Neuronal stem cell (in vitro differentiated cells): ENCODE measurements at places on chromosomes 2 and 18.
A peak's percentile ranks its signal among the peaks of the same experiment; 100 is the strongest.

GRCh38 chr2:56522605-56523089 is 338.9 kb downstream of the CCDC85A start:
- no peak for DNase-seq

DNA sequence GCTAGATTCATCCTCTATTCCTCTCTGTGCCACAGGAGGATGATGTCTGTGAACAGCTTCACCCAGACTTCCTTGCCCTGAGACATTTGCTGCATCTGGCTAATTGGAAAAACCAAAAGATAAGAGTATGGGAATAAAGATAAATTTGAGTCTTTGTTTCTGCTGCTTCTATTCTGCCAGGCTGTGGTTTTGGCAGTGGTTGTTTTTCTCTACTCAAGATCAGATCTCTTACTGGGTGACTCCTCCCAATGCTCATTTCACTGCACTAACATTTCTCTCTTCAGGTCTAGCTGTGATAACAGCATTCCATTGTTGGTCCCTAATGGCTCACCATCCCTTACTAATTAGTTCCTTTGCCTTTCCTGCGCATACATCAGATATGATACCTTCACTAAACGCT is 89.5 kb downstream of the CALCRL start:
- DNase-seq = no peak

DNA sequence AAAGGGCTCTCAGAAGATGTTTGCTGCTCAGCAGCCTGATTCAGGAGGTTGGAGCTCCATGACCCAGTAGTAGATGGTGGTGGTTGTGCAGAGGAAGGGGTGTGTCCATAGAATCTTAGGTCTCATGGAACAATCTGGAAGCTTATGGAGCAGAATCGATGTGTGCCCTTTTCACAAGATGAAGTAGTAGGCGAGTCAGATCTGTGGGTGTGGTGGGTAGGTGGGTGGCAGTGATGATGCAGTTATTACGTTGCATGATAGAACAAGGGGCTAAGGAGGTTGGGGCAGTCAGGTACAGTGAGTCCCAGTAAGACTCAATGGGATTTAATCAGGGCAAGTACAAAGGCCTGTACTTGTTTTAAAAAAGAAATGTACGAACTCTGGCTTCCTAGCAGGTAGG is 9.1 kb downstream of the TET3 start:
- no peak for DNase-seq

- DNase-seq = no peak
Measured at GRCh38 chr2:101501443-101501842, 26.5 kb upstream of the RFX8 start.

- no peak for DNase-seq
Measured at GRCh38 chr2:157470321-157470720, 26.4 kb upstream of the CYTIP start.

DNA sequence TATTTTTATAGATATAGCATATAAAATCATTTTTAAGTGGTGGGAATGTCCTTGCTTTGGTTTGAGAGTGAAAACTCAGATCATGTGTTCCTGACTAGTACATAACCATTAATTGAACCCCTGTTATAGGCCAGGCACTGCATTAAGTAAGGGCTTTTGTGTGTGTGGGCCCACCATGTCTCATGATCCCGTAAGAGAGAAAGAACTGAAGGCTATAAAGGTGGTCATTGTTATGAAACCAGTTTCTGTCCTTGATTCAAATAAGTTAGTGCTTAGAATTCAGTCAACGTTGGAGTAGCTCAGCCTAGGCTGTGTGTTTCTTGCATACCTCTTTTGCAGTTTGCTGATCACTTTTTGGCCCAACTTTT is 91.5 kb downstream of the LIMS1 start:
- DNase-seq = no peak

DNA sequence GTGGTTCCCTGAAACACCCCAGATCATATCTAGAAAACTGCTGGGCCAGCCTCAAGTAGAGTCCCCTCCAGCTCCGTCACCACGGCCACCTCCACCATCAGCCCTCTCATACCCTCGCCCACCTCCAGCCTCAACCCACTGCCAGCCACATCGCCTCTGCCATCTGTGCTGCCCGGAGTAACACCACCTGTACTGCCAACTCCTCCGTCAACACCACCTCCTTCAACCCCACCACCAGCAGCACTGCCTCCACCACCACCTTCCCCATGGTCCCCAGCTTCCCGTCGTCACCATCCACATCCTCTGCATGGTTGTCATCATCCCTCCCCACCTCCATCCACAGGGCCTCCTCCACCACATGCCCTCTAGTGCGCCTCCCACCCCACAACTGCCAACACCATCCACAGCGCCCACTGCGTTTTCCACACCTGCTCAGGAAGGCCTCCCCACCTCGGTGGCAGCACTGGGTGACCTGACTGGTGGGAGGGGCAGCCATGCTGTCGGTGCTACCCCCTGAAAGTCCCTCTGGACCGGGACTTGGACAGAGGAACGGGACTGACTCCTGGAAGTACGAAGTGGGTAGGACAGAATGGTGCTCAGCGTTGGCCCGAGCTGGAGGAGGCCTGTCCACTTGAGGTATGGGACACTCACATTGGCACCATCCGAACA is 1.6 kb downstream of the SNED1 start:
- no peak for DNase-seq

GRCh38 chr2:2870106-2870505 is 507.5 kb downstream of the EIPR1 start:
- no peak for DNase-seq

DNA sequence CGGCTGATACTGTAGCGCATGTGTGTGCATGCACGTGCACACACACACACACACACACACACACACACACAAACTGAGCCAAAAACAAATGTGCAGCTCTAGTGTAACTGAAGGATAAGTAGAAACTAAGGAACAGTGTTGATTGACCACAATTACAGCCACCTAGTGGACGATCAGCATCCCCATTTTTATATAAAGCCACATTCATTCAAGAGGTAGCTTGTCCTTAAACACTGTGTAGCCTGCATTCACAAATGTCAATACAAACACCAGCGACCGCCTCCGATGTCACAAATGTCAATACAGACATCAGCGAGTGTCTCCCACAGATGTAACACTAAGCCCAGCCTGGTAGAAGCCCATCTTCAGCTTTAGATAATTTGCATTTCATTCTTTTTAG is 167.4 kb downstream of the PTGR3 start:
- DNase-seq = no peak

DNA sequence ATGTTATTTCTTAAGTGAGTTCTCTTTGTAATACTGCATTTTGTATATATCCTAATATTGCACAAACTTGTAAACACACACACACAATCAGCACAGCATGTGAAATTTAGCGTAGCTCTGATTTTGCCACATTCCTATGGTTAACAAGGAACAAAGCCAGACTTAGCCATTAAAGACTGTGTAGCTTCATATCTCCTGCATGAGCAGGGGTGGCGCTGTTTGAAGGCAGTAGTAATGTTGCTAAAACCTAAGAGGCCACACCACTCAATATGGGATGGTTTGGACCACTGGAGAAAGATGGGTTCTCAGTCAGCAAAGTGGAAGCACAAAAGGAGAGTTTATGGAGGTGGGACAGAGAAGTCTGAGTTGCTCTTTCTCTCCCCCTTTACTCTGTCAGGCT is 61.1 kb upstream of the RND3 start:
- no peak for DNase-seq

DNA sequence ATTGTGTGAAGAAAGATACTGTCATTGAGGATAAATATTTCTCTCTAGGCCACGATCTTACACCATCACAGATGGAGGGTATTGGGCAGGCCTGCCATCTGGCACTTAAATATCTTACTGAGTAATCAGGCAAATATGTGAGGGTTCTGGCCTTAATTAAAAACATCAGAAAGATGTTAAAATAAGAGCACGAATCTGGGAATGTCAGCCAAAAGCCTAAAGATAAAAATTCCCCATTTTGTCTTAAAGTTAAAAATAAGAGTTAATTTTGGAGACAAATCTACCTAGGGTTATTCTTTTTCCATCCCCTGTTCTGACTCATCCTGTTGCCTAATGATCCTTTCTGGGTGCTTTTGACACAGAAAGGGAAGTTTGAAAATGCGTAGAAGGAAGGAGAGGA is 121.0 kb downstream of the SUCLG1 start:
- no peak for DNase-seq

DNA sequence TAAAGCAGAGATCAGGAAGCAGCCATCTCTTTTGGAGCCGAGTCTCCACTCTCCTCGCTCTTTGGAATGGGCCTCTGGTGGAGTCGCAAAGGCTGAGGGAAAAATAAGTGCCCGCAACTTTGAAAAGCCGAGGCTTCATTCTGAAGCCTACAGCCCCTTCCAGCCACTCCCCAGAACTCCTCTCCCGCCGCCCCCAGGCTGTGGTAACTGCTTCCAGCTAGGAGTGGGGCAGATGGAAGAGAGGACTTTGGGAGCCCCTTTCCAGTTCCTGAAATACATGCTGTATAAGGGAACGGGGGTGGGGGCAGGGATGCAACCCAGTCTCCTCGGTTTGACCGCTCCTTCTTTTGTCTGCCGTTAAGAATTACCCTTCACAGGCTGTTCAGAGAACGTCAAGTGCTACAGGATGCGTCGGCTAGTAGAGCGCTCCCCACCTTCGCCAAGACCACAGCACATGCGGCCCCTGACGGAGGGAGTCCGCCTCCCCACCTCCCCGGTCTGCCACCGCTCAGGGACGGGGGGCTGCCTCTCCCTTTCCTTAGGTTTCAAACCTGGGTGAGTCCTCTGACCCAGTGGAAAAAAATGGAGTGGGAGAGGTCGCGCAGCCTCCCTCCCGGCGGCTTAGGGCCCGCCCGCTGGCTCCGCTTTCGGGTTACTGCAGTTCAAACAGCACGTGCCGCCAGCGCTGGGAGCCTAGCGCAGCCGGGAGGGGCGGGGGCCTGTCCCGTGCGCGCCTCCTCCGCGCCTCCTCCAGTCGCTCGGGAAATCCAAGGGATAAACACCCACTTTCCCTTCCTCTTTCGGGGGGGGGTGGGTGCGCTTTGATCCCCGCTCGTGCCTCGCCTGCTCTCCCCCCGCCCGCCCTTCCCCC is 4.9 kb downstream of the CYP26B1 start:
- DNase-seq = peak; percentile 50

DNA sequence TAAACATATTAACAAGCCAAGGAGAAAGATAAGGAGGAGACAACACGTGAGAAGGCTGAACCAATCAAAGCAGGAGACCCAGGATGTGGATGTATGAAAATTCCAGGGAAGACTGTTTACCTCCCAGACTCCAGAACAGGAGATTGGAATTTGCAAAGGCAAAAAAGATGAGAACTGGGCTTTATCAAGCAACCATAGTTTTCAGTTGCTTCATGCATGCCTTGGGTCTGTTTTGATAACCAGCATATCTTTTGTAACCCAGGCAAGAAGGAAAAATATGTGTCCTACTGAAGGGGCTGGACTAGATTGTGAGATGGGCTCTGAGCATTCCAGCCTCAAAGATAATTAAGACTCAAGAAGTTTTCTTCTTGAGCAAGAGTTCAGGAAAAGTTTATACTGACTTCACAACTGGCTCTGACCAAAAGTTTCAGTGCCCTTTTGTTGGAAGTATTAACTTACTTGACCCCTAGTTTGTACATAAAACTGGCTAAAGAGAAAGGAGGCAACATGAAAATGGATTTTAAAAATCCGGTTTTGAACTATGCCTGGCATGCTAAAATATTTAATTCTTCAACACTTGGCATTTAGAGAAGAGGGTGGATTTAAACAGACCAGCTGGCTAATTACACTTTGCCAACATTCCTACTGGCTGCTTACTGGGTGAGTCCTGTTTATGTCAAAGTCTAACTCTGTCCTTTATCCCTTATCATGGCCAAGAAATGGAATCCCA is 79.3 kb upstream of the CD28 start:
- no peak for DNase-seq

DNA sequence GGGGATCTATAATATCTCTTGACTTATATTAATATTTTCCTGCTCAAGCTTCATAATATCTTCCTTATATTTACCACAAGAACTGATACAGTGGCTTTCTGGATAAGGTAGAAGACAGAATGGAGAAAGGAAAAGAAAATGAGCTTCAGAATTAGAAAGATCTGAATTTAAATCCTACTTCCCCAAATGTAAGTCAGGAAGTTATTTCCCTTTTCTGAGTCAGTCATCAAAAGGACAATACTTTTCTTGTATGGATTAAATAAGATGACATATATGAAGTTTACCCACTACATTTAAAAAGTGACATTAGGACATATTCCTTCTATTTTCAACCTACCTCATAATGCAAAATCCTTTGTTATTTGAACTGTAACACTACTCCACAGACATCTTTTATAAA is 19.0 kb downstream of the KRCC1 start:
- no peak for DNase-seq

GRCh38 chr2:204885747-204886146 is 340.5 kb downstream of the PARD3B start:
- DNase-seq = no peak

GRCh38 chr2:130837175-130837810 is 579 bp downstream of the ARHGEF4 start:
- DNase-seq = no peak

DNA sequence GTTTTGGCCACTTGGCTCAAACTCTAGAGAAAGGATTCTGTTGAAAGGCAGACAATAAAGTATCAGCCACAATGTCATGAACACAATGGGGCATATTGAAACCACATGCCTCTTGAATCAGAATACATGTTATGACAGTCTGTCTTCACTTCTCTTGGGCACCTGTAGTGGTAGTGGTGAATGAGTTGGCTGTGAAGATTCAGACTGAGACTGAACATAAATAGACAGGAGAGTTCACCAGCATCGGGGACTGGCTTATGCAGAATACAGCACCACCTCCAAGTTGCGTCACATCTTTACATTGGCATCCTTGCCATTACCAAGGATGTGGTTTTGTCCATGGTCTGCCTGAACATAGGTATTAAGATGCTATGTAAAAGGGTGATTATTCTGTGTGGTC is 336.8 kb downstream of the MYCN start:
- no peak for DNase-seq

- DNase-seq = no peak
Measured at GRCh38 chr2:101971836-101972235, 19.9 kb upstream of the IL1R2 start.

- DNase-seq = peak; percentile 20
Measured at GRCh38 chr18:76212960-76213359, 282.1 kb downstream of the ZNF516 start.

GRCh38 chr2:183606022-183606717 is 481.9 kb downstream of the NUP35 start:
- no peak for DNase-seq

- DNase-seq = no peak
Measured at GRCh38 chr2:191526091-191526490, 151.8 kb upstream of the NABP1 start.

GRCh38 chr2:162972383-162972782 is 133.8 kb upstream of the KCNH7 start:
- no peak for DNase-seq

GRCh38 chr2:8309131-8309530 is 372.7 kb upstream of the ID2 start:
- no peak for DNase-seq

- DNase-seq = no peak
Measured at GRCh38 chr2:148253685-148254084, 232.8 kb downstream of the MBD5 start.

DNA sequence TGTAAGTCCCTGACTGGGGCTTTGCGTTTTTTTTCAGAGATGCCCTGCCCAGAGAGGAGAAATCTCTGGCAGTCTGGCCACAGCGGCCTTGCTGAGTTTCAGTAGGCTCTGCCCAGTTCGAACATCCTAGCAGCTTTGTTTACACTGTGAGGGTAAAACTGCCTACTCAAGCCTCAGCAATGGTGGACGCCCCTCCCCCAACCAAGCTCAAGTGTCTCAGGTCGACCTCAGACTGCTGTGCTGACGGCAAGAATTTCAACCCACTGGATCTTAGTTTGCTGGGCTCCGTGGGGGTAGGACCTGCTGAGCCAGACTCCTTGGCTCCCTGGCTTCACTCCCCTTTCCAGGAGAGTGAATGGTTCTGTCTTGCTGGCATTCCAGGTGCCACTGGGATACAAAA is 31.7 kb downstream of the L3MBTL4 start:
- DNase-seq = no peak
